ENCODE measurements at places on chromosomes 6 and 20. TPM values are rescaled to one million over a fixed set of nuclear protein-coding genes. Genes with fewer than 3 reads are reported as not detected.

GRCh38 chr6:129874837-129875236 is 13.7 kb upstream of the TMEM244 start:
- H3K4me1 ChIP-seq, result no peaks in the 10 kb centered on the region
- no peak overlapping the region for H3K4me3 ChIP-seq
- no peak for DNase-seq

GRCh38 chr20:8722277-8722928 is 346.5 kb upstream of the PLCB4 start:
- H3K4me1 ChIP-seq, result no peaks in the 10 kb centered on the region
- H3K4me3 ChIP-seq, result no peak overlapping the region
- H3K27me3 ChIP-seq, result no peaks in the 10 kb centered on the region
- peak; percentile 27 for DNase-seq

DNA sequence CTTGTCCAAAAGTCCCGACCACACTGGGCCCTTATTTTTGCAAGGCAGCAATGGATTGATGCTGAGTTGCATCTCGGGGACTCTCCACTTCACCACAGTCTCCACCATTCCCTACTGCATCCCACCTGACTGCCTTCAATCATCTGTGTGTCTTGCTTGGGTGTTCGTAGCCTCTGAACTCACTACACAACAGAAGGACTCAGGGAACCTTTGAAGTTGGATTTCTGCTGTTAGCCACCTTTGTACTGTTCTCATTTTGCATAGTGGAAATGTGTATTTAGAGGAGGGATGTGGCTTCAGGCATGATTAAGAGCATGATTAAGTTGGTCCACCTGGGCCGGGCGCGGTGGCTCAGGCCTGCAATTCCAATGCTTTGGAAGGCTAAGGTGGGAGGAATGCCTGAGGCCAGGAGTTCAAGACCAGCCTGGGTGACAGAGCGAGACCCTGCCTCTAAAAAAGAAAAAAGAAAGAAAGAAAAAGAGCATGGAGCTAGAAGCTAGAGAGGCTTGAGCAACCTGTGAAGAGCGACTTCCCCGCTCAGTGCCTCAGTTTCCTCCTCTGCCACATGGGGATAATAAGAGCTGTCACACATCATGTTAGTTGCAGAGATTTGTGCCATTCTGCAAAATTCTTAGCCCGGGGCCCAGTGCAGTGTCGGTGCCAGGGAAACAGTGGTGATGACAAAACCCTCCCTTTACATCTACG is 121.3 kb upstream of the PTPN1 start:
- no peak overlapping the region for H3K27ac ChIP-seq
- H3K27me3 ChIP-seq, result no peaks in the 10 kb centered on the region
- H3K4me3 ChIP-seq, result no peak overlapping the region
- no peaks in the 10 kb centered on the region for H3K36me3 ChIP-seq

DNA sequence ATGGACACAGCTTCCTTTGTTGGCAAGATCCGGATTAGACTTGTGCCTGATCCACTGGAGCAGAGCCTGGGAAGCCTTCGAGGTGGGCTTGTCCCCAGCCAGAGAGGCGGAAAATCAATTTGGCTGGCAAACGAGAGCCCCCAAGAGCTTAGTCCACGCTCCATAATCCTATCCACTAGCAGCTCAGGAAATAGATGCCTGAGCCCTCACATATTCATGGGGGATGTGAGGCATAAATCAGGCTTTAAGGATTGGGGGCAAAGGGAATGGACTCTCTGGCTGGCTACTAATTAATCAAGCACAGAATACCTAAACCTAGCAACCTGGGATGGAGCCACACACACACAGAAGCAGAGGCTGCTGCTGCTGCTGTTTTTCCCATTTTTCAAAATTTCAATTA is 137.9 kb downstream of the PKHD1 start:
- no peaks in the 10 kb centered on the region for H3K27me3 ChIP-seq
- no peak overlapping the region for H3K27ac ChIP-seq
- no peak for DNase-seq
- H3K4me1 ChIP-seq, result no peaks in the 10 kb centered on the region
- H3K36me3 ChIP-seq, result no peaks in the 10 kb centered on the region
- H3K4me3 ChIP-seq, result no peak overlapping the region

GRCh38 chr6:79710127-79710526 is 79.0 kb downstream of the SH3BGRL2 start:
- H3K27ac ChIP-seq, result no peak overlapping the region
- H3K4me3 ChIP-seq, result no peak overlapping the region
- no peak for DNase-seq
- no peaks in the 10 kb centered on the region for H3K36me3 ChIP-seq

GRCh38 chr20:23566199-23566932 is 1.9 kb downstream of the CST9L start:
- no peaks in the 10 kb centered on the region for H3K36me3 ChIP-seq
- no peaks in the 10 kb centered on the region for H3K4me1 ChIP-seq
- no peak for DNase-seq
- H3K27ac ChIP-seq, result no peak overlapping the region

DNA sequence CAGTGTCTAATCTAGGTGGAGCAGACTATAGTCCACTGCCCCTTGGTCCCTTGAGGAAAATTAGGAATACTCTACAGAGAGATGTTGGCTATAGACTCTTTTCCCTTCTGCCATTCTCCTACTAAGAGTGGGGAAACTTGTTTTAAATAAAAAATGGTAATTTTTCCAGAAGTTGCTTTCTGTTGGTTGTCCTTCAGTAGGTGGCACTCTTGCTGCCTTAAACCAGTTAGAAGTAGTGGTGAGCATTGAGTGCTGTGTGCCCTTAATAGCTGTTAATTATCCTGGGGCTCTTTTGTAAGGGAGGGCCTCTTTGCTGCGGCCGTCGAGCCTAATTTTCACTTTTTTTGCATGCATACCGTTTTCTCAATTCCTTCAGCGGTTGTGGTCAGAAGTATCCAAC is 2.8 kb downstream of the CMTR1 start:
- no peaks in the 10 kb centered on the region for H3K27me3 ChIP-seq
- H3K4me3 ChIP-seq, result no peak overlapping the region
- no peak for DNase-seq
- no peaks in the 10 kb centered on the region for H3K36me3 ChIP-seq

DNA sequence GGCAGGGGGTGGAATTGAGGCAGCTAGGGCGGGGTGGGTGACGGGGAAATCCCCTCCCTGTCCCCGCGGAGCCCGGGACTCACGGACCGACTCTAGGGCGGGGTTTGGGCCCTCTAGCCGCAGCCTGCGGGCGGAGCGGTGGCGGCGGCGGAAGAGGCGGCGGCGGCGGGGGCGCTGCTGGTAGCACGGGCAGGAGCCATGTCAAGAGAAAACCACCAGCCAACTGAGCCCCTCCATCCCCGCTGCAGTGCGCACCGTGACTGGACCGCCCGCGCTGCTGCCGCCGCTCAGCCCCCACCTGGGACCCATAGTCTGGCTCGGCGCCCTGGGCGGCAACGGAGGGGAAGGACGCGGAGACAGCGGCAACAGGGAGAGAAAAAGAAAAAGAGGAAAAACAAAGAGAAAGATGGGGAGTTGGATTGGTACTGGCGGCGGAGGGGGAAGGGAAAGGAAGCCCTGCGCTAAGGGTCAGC is 1.2 kb upstream of the C6orf62 start:
- H3K36me3 ChIP-seq, result no peaks in the 10 kb centered on the region
- H3K4me1 ChIP-seq, result no peaks in the 10 kb centered on the region

DNA sequence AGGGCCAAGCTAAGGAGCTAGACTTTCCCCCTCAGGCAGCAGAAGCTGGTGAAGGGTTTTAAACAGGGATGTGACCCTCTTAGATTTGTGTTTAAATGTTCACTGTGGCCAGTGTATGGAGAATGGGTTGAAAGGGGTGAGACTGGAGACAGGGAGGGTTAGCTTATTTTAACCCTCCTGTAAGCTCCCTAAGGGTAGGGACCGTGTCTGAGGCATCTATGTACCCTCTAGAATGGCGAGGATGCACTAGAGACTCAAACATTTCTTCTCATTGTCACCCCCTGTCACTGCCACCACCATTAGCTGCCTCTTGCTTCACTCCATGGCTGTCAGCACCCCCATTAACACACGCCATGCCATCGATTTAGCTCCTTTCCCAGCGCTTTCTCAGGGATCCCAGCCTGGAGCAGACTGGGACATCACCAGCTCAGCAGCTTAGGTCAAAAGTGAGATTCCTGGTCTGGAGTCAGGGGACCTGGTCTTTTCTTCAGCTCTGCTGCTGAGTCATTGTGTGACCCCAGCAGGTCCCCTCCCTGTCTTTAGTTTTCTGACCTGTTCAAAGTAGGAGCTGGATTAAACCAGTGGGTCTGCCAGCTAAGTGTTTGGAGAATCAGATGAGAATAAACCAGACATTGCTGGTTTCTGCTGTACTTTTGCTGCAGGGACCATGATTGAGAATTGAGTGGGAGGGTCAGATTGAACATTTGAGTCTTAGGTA is 1.1 kb upstream of the SLC22A7 start:
- no peak overlapping the region for H3K27ac ChIP-seq
- no peaks in the 10 kb centered on the region for H3K36me3 ChIP-seq
- DNase-seq, result no peak

GRCh38 chr20:63533388-63533787 is 3.8 kb downstream of the PTK6 start:
- peaks cover 10% of the 10 kb centered on the region for H3K4me1 ChIP-seq
- H3K4me3 ChIP-seq, result no peak overlapping the region
- H3K27me3 ChIP-seq, result peaks cover 10% of the 10 kb centered on the region
- H3K27ac ChIP-seq, result peak overlapping the region; percentile 12

The GABRR2 gene
- total RNA-seq, result 0.32 TPM

The ITPR3 gene
- 18.4 TPM for total RNA-seq

The ROS1 gene
- not detected for total RNA-seq

The SYNDIG1 gene
- 0.48 TPM for total RNA-seq

The CRYBG1 gene
- 38.3 TPM for total RNA-seq

The OPRM1 gene
- total RNA-seq, result not detected

The EXOC2 gene
- 37.3 TPM for total RNA-seq

Measured in breast epithelium (tissue), 4 donors.